ENCODE measurements at places on chromosomes 12 and 14. TPM values are rescaled to one million over a fixed set of nuclear protein-coding genes. Genes with fewer than 3 reads are reported as not detected.

Gene KCNH3
- 6.3 TPM for total RNA-seq

Gene C12orf50
- total RNA-seq = 0.18 TPM

Gene SLC4A8
- 2.4 TPM for total RNA-seq

Gene LRRK2
- not detected for total RNA-seq

Gene HOTAIR
- total RNA-seq = not detected

All from activated naive CD4-positive, alpha-beta T cell treated with anti-CD3 and anti-CD28 coated beads, Interleukin-2, amount 50 U/mL, for 72 hours (primary cell).